CD4-positive, alpha-beta T cell treated with Interleukin-12 subunit alpha and Interleukin-12 subunit beta, for 1 hour (primary cell): ENCODE measurements at places on chromosomes 1 and 21.

DNA sequence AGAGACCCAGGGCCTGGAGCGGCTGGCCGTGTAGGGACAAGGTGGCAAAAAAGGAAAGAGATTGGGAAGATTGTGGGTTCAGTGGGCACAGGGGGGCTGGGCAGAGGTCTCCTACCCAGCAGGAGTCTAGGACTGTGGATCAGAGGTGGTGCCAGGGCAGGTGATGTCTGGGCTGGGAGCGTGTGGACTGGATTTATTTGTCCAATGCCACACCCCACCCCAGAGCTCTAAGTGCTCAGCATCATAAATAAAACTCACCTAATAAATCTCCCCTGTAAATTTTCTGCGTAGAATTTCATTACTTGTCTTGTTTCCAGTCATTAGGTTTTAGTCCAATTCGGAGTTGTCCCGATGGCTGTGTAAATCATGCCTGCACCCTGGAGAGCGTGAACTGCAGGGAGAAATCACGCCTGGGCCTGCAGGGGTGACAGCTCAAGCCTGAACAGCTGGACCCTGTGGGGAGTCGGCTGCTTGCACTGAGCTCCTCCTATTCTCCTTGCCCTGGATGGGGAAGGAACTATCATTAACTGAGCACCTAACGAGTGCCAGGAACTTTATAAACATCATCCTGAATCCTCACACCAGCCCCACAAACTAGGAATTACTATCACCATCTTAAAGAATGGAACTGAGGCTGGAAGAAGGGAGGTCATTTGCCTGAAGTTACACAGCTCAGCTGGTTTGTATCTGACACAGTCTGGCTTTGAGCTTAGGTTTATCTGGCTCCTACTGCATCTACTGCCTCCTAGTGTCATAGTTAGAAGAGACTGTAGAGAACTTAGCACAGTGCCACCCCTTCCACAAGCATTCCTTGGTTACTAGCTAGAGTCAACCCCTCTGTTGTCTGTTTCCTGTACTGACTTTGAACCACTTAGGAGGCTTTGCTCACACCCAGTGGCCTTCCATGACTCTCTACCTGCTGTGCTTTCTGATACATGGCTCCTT, 25.0 kb upstream of the POU3F1 start:
- DNase-seq = peak; percentile 16

- DNase-seq = no peak
Measured at GRCh38 chr1:203930342-203930741, 68.9 kb downstream of the SNRPE start.

- DNase-seq = no peak
Measured at GRCh38 chr1:63797056-63797726, 23.4 kb downstream of the ROR1 start.

DNA sequence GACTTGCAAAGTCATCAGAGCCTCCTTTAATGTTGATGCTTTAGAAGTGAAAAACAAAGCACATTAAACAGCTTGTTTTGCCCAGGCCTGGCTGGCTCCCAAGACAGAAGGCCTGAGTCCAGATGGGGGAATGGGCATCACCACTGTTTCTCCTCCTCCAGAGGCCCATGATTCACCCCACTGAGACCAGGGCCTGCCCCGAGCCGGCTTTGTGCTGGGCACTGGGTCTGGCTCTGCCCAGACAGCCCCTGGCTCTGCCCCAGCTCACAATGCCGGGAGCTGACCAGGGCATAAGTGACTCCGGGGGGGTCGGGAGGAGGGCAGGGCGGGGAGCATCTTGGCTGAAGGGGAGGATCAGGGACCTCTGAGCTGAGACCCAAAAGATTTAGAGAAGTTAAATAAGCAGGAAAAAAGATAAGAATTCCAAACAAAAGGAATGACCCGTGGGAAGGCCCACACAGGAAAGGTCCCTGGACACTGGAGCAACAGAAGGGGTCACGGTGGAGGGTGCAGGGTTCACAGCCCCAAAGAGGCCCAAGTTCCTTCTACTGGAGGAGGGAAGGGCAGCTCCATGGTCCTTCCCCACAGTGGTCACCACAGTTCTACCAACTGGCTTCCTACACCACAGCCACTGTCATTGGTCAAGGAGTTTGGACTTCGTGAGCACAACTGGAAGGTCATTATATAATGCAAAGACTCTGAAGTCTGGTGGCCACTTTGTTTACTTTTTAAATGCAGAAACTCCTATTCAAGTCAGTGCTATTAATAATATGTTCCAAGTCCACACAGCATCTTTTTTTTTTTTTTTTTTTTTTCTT, 5.5 kb downstream of the C2CD2 start:
- DNase-seq = no peak

- no peak for DNase-seq
Measured at GRCh38 chr1:181139631-181140061, 51.1 kb downstream of the IER5 start.

- DNase-seq = no peak
Measured at GRCh38 chr1:206814716-206815341, 42.5 kb upstream of the IL10 start.

GRCh38 chr1:117981455-117982192, 52.1 kb downstream of the WDR3 start:
- no peak for DNase-seq
